ENCODE measurements at places on chromosomes 5 and 9.
A peak's percentile ranks its signal among the peaks of the same experiment; 100 is the strongest.

DNA sequence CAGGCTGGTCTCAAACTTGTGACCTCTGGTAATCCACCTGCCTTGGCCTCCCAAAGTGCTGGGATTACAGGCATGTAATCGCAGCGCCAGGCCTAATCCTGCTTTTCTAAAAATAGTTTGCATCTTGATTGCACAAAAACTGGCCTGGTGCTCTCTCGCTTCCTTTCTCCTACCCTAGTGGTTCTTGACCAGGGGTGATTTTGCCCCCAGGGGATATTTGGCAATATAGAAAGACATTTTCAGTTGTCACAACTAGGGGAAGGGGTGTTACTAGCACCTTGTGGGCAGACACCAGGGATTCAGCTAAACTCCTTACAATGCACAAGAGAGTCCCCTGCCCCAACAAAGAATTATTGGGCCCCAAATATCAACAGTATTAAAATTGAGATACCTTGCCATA is 139.8 kb downstream of the DROSHA start:
- DNase-seq, result no peak

DNA sequence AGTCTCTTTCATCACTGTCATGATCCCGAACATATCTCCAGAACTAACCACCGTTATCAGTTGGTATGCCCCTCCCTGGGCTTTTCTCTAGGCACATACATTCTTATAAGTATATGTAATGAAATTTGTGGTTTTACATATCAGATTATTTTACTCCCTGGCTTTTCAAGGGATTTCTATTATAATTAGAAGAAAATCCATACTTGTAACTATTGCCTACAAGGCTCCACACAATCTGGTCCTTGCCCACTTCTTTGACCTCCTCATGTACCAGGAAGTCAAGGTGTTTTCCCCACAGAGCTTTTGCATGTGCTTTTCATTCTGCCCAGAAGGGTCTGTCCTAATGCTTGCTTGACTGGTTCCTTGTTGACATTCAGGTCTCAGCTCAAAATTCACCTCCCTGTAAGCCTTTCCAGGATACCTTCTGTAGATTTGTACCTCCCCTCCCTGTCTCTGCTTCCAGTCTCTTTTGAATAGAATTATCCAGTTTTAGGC is 33.6 kb upstream of the HSD17B4 start:
- no peak for DNase-seq

- DNase-seq, result no peak
Measured at GRCh38 chr5:134905246-134905996, 490 bp downstream of the PCBD2 start.

DNA sequence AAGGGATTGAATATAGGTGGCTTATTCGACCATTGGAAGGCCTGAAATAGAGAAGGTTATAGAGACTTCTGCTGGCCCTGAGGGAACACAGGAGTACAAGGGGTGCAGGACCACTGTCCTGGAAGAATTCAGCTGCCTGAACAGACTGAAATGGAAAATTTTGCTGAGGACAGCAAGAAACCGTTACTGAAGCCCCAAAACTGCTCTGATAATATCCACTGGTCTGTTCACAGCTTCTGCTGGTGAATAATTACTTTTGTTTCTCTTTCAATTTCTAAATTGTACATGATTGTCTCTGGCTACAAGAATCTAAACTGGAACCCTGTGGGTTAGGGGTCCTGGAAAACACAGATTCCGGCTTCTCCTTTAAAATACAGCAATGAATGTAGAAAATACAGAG is 218.5 kb upstream of the CDH12 start:
- no peak for DNase-seq

DNA sequence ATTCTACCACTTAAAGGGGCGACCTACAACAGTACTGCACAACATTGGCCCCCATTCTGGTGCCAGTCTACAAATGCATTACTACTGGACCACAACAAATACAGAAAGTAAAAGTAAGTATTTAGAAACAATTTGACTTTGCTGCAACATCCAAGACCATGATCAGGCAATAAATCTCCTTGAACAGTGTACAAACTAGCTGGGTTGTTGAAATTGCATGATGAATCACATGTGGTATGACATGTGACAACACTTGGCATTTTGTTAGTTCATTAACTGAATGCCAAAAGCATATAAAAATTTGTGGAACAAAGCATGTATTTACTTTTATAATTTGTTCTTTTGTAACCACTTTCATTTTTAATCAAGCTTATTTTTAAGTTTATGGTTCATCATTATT is 270.5 kb downstream of the NFIB start:
- no peak for DNase-seq

- DNase-seq, result no peak
Measured at GRCh38 chr9:93084471-93084881, 11.5 kb upstream of the CARD19 start.

DNA sequence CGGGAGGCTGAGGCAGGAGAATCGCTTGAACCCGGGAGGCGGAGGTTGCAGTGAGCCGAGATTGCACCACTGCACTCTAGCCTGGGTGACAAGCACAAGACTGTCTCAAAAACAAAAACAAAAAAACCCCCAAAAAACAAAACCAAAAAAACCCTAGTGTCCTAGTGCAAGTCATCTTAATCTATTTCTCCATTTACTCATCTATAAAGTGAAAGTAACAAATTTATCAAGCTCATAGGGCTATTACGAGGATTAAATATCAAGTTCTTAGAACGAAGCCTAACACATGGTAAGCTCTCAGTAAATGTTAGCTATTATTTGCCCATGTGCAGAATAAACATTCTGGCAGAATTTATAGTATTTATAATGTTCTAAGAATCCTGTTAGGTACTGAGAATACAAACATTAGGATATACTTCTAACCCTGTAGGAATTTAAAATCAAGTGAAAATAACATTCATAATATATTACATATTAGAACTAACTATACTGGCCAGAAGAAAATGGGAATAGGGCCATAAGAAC is 45.0 kb downstream of the GOLPH3 start:
- DNase-seq, result no peak

GRCh38 chr5:63960646-63961045 is 1.6 kb downstream of the HTR1A start:
- DNase-seq, result no peak

- DNase-seq, result no peak
Measured at GRCh38 chr9:130193531-130194377, 21.6 kb downstream of the NCS1 start.

GRCh38 chr9:92728831-92729734 is 35.5 kb downstream of the BICD2 start:
- DNase-seq, result no peak

DNA sequence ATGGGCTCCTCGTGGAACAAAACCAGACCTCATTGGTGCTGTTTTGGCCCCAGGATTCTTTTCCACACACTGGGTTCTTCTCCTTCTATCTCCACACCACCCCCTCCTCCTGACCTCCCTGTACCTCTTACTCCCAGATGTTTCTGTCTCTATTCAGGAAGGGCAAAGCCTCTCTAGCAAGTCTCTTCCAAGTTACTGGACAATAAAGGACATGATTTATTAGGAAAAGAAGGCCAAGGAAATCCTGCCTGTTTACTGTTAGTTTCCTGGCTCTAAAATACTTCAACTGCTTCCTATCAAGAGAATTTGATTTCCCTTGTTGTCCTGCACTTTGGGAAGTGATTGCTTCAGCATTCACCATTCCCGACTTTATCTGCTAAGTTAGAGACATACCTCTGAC is 262.0 kb downstream of the SAXO1 start:
- DNase-seq, result no peak

DNA sequence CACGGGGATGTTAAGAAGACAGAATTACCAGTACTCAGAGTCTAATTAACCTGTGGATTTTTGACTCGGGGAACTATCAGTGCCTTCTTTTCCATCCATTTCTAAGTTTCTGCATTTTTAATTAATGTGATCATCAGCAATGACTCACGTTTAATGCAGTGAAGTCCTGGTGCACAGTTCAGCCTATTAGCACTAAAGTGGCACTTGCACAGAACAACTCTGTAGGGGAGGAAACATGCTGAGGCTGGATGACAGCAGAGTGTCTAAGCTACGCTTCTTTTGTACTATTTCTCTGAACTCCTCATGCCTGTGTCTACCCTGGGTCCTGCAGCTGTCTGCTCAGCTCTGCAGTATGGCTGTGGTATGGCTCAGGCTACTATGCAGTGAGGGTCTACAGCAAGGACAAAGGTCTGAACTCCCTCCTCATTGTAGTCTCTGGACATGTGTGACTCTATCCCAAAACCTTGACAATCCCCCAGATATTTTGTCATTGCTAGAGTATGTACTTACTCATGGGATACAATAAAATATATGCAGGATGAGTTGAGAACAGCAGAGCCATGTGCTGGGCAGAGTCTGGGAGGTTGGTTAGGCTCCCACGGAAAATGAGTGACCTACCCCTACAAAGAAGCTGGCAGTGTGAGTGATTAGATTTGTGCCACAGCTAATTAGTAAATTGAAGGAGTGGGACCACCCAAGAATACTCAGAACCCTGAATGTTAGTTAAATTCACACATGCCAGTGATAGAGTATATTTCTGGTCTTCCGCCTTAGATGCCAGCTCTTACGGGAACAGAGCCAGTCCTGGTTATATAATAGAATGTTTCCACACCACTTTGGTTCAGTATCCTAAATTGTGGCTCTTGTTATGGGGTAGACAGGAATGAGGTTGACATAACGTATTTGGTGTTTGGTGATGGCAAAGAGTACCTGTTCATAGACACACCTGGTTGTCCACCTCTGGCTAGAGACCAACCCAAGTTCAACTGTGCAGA is 148.0 kb downstream of the GHR start:
- DNase-seq, result no peak

- no peak for DNase-seq
Measured at GRCh38 chr9:31005086-31005665, 1379.3 kb upstream of the ACO1 start.

GRCh38 chr9:93064392-93065134 is 6.1 kb downstream of the SUSD3 start:
- DNase-seq, result peak; percentile 86

GRCh38 chr9:96449523-96449844 is 485 bp upstream of the HABP4 start:
- no peak for DNase-seq

DNA sequence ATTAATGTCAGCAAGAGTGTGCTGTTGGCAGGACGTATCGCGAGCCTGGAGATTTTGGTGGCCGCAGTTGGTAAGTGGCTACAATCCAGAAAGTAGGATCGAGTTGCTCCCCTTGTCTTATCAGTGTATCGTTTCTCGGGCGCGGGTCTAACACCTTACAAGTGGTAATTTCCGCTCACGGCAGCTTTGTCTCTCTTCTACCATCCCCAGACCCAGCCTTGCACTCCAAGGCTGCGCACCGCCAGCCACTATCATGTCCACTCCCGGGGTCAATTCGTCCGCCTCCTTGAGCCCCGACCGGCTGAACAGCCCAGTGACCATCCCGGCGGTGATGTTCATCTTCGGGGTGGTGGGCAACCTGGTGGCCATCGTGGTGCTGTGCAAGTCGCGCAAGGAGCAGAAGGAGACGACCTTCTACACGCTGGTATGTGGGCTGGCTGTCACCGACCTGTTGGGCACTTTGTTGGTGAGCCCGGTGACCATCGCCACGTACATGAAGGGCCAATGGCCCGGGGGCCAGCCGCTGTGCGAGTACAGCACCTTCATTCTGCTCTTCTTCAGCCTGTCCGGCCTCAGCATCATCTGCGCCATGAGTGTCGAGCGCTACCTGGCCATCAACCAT is 1.1 kb downstream of the PTGER4 start:
- DNase-seq, result peak; percentile 54

GRCh38 chr5:149407323-149408251 is 28.5 kb upstream of the IL17B start:
- no peak for DNase-seq

DNA sequence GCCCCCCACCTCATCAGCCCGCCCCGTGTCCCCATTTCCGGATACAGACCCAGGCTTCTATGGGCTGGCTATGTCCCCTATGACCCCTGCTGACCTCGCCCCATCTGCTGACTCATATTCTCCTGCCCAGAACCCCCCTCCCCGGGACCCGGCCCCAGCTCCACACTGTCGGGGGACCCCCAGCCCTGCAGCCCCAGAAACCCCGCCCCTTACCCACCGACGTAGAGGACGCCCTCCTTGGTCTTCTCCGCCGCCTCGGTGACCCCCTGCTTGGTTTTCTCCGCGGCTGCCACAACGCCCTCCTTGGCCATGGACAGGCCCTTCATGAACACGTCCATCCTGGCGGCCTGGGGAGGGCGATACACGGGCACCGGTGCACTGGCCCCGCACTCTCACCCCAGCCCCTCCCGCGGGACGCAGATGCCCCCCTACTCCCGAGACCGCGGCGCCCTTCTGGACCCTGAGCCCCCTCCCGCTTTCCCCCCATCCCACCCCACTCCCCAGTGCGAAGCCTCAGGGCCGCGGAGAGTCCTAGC is 949 bp downstream of the SNCB start:
- no peak for DNase-seq

DNA sequence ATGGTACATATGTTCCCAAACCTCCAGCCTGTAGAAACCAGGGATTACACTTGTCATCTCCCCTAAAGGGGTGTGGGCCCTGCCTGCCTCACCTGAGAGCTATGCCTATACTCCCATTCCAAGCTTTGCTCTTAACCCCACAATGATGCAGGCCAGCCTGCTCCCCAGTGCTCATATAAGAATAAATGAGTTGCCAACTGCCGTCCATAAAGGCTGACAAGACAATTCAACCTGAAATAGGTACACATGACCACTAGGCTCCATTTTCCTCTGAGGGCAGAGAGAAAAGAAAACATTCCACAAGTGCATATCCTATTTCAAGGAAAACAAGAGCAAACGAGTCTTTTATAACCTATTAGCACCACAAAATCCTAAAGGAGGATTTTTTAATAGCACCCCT is 28.4 kb downstream of the SKP1 start:
- no peak for DNase-seq

- no peak for DNase-seq
Measured at GRCh38 chr5:14202462-14202861, 59.3 kb downstream of the TRIO start.

DNA sequence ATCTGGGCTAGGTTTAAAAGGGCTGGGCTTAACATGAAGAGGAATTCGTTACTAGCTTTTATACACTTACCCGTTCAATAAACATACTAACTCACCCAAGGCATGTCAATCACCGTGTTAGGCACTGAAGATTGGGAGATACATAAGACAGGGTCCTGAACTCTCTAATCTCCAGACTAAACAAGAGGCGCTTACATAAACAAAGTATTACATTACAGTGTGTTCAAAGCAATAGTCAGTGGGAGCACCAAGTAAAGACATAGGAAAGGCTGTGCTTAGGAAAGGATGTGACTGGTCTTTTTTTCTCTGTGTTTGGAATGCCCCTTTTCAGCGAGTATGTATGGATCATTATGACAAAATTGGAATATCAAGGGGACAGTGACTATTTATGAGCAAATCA is 203.6 kb upstream of the ADRA1B start:
- no peak for DNase-seq

DNA sequence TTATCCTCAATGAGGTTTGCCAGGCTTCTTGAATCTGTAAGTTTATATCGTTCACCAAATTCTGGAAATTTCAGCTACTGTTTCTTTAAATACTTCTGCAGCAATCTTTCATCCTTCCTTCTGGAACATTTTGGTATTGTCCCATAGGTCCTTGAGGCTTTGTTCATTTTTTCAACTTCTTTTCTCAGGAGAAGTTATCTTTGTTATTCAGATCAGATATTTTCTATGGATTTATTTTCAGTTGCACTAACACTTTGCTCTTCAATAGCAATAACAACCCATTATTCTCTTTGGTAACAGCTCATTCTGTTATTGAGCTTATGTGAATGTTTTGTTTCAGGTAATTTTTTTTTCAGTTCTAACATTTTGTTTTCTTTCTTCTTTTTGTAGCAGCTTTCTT is 13.5 kb downstream of the SNX2 start:
- DNase-seq, result no peak
